ENCODE measurements at places on chromosomes 1 and 21.

GRCh38 chr21:42515708-42516502 is 2.3 kb downstream of the SLC37A1 start:
- no peak for DNase-seq

GRCh38 chr1:33363470-33363861 is 42.6 kb upstream of the A3GALT2 start:
- no peak for DNase-seq

GRCh38 chr1:224852901-224853568 is 76.4 kb upstream of the DNAH14 start:
- peak; percentile 33 for DNase-seq

DNA sequence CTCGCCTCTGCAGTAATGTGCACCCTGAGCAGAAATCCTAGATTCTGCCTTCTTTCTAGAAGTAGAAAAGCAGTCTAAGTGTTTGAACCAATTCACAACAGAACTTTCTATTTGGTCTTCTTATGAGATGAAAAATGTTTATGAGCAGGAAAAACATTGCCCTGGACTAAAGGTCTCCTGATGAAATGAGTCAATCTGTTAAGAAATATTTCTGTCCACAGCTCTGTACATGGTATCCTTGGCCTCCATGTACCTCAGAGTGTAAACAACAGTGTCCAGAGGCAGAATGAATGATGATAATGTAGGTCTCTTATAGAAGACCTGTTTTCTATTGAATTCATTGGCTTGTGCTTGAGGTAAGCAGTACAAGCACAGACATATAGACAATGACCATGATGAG is 6.2 kb upstream of the APCS start:
- no peak for DNase-seq

GRCh38 chr21:27528697-27529096 is 561.8 kb upstream of the ADAMTS5 start:
- DNase-seq, result no peak

- peak; percentile 95 for DNase-seq
Measured at GRCh38 chr1:180269645-180270529, 39.8 kb downstream of the LHX4 start.

- no peak for DNase-seq
Measured at GRCh38 chr1:20141001-20141400, 1.9 kb downstream of the PLA2G2F start.

DNA sequence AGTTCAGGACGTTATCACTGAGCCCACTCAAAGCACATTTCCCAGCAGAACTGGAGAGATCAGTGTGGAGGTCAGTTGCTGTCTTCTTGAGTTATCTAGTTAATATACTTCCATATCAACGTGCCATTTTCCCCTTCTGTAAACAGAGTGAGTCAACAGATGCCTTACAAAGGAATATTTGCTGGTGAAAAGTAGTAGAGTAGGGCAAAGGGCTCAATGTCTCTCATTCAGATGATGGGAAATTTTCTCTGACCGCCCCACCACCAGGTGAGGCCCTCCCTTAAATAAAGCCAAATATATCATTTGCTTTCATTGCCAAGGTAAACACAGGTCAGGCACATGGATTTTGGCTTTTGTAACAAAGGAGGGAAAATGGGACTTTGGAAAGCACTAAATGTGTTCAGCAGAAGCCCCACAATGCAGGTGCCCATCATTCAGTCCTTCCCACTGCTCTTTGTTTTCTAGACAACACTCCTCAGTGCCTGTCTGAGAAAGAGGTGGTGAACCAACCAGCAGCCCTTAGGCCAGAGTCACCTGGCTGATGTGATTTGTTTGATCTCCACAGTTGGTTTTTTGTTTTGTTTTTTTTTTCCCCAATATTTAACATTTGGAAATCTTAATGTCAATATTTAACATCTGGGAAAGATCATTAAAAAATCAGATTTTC is 40.5 kb upstream of the SAMD13 start:
- no peak for DNase-seq

DNA sequence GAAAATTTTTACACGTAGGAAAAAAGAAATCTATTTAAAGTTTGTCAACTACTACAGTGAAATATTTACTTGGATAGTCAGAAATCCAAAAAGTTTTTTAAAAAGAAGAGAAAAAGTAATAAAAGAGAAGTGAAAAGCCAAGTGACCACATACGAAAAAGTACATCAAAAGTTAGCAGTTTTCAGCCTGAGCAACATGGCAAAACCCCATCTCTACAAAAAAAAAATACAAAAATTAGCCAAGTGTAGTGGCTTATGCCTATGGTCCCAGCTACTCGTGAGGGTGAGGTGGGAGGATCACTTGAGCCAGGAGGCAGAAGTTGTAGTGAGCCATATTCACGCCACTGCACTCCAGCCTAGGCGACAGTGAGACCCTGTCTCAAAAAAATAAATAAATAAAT is 5.2 kb upstream of the MR1 start:
- no peak for DNase-seq

- no peak for DNase-seq
Measured at GRCh38 chr1:198411240-198411639, 129.2 kb downstream of the ATP6V1G3 start.

GRCh38 chr1:60848583-60849188 is 233.7 kb upstream of the NFIA start:
- DNase-seq, result peak; percentile 44

GRCh38 chr1:18668750-18669404 is 38.2 kb downstream of the PAX7 start:
- no peak for DNase-seq

DNA sequence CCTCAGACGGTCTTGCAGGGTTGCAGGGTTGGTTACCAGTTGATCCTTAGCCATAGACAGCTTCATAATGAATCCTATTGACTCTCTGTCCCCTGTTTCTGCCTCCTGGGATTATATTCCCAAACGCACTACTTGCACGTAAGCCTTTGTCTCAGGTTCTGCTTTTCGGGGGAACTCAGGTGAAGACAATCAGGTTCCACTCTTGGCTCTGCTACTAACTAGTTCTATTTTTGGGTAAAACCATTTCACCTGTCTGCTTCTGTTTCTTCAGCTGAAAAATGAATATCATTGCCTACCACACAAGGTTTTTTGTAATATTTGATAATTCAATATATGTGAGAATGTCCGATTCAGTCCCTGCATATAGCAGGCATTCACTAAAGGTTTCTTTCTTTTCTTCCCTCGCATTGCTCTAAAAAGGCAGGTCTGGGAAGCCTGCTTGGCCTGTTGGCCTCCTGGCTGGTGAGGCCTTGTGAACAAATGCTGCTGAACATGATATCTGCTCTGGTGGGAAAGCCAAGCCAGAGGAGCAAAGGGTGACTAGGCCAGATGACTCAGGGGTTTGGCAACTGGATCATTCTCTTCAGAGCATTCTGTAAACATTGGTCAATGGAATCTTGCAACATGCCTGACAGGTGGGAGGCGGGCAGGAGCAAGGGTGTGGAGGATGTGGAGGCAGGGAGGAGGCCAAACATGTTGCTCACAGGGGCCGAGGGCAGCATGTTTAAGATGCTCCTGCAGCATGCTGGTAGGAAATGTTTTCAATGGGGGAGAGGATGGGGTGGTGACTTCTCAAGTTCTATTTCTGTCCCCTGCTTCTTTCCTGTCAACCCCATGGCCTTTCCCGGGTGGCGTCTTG is 23.8 kb downstream of the IER5 start:
- DNase-seq, result no peak

GRCh38 chr21:44919111-44919912 is 1.4 kb downstream of the ITGB2 start:
- DNase-seq, result no peak

- DNase-seq, result no peak
Measured at GRCh38 chr1:48744032-48744431, 32.7 kb downstream of the BEND5 start.

- no peak for DNase-seq
Measured at GRCh38 chr1:220828950-220829586, 42.4 kb downstream of the MTARC1 start.

DNA sequence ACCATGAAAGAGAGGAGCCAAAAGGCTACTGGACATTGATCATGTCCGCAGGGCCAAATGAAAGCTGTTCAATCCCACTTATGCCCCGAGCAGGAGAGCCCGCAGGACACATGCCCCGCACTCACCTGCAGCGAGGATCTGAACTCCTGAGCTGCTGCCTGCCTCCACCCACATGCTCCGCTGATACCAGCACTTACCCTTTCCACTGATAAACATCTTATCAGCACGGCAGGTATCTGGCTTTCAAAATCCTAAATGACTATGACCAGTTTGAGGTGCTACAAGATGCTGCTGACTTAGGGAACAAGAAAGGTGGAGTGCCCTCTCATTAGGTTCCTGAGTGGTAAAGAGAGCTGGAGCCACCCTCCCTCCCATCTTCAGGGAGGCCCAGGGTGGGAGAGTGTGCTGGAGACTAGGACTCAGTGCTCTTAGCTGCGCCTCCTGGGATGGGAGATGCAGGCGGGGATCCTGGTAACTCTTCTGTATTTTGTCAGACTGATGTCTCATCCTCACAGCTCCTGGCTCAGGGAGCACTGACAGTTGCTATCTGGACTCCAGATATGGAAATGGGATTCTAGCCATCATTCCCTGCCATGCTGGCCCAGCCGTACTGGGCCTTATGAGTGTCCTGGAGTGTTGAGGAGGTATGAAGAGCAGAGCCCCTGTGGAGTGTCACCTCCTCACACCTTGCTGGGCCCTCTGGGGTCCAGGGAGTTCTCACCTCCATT is 86.4 kb upstream of the F3 start:
- DNase-seq, result no peak

DNA sequence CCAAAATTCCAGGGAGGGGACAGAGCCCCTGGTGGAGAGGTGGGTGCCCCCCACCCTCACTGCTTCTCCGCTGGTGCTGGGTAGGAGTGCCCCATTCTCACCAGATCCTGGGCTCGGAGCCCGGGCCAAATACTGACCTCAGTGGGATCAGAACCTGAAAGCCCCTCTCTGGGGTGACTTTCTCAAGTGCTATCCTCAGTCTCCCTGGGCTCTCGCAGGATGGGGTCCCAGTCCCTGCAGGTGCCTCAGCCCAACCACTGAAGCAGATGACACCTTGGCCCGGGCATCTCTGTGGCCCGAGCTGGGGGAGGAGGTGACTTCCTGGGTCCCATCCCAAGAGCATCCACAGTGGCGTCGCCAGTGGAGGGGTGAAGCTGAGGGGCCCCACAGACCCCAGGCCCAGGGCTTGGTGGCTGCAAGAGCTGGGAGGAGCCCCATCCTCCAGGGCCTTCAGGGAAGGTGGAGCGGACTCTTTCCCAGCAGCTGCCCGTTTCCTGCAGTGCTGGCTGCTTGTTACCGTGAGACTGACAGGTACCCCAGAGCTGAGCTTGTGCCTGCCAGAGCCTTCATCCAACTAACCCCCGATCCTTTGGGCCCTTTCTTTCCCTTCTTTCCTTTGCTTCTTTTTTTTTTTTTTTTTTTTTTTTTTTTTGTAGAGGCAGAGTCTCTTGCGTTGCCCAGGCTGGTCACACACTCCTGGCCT is 3.9 kb upstream of the FNDC10 start:
- DNase-seq, result no peak

- no peak for DNase-seq
Measured at GRCh38 chr1:160741612-160742348, 2.7 kb downstream of the SLAMF7 start.

GRCh38 chr1:14866911-14867612 is 268.6 kb downstream of the KAZN start:
- DNase-seq, result no peak

GRCh38 chr1:24441996-24442668 is 26.5 kb downstream of the NIPAL3 start:
- DNase-seq, result no peak
